ENCODE measurements at places on chromosomes 4 and X.

DNA sequence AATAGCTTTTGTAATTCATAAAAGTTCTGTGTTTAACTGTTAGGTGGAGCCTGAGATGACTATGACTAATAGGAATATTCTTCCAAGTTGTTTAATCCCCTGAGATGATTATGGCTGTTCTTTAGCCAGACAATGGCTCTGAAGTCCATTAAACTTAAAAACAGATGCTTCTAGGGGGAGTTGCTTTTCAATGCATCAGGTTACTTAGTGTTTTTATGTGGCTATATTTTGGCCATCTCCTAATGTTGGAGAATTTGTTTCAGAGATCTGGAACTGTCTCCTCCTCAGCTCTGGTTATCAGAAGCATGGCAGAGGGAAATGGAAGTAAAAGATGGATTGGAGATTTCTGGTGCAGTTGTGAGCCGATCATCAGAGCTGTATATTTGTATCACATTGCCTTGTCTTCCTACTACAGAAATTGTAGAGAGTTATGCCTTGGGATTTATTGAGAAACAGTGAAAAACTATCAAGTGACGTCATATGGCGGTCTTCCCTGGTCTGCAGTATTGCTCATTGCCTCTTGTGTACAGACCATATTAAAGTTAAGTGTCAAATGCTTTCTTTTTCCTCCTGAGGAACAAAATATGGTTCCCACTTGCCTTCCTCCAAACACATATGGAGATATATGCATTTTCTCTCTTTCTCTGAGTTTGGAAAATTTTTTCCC is 29.8 kb downstream of the SGMS2 start:
- no peak for DNase-seq

- DNase-seq, result no peak
Measured at GRCh38 chr4:147779451-147779850, 47.6 kb downstream of the ARHGAP10 start.

GRCh38 chr4:165992283-165992682 is 119.2 kb downstream of the TLL1 start:
- DNase-seq, result no peak

- DNase-seq, result no peak
Measured at GRCh38 chr4:70734971-70735370, 13.2 kb downstream of the RUFY3 start.
